ENCODE measurements at places on chromosomes 16 and 17.

- DNase-seq: no peak
These were observed 380.8 kb downstream of the SLC39A11 start for GRCh38 chr17:72711521-72712310.

DNA sequence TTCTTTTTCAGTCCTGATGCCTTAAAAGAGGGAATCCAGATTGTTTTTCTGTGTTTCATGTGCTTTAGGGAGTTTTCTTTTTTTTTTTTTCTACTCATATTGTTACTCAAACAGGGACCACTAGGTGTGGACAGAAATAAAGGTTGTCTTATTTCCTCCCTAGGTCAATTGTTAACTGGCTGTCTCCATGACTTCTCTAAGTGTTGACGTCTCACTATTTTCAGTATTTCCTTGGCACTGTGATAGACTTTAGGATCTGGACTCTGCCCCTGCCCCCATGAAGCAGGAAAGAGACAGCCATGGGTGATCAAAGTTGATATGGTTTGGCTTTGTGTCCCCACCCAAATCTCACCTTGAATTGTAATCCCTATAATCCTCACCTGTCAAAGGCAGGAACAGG, 73.7 kb downstream of the AKAP1 start:
- DNase-seq: no peak

DNA sequence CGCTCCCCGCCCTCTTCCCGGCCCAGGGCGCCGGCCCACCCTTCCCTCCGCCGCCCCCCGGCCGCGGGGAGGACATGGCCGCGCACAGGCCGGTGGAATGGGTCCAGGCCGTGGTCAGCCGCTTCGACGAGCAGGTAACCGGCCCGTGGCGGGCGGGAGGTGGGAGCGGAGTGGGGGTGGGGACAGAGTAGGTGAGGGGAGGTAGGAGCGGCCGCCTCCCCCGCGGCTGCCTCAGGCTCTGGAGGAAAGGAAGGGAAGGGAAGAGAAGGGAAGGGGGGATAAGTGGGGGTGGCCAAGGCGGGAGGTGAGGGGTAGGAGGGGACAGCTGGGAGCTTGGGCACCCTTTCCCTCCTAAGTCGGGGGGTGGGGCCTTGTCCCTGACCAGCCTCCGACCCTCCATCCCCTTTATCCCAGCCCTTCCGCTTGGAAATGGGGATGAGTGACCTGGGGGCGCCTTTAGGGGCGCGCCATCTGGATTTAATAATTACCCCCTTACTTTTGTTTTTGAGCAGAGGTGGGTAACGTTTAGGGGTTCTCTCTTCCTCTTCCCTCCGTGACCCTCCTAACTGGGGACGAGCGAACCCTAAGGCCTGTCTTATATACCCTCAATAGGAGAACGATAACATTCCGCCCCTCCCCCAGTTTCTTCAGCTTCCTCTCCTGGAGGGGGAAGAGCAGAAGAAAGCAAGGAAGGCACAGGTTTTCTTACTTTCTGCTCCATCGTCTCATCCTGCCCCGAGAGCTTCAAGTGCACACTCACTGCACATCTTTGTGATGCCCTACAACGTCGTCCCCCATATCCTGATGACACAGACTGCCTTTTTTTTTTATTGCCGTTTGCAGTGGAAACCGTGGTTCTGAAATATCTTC, 694 bp downstream of the NF1 start:
- peak; percentile 19 for DNase-seq

DNA sequence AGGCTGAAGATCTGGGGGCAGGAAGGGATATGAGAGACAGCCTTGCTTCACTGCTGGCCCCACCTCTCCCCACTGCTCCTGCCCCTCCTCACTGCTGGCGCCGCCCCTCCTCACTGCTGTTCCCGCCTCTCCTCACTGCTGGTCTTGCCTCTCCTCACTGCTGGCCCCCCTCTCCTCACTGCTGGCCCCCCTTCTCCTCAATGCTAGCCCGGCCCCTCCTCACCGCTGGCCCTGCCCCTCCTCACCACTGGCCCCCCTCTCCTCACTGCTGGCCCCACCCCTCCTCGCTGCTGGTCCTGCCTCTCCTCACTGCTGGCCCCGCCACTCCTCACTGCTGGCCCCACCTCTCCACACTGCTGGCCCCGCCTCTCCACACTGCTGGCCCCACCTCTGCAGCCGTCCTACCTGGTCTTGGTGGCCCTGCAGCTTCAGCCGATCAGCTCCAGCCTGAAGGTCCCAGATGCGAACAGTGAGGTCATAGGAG, 9.5 kb upstream of the PAM16 start:
- no peak for DNase-seq

- DNase-seq: no peak
These were observed 34.1 kb upstream of the ANKFN1 start for GRCh38 chr17:56119191-56119590.

- no peak for DNase-seq
These were observed 579.6 kb upstream of the CDH5 start for GRCh38 chr16:65786916-65787315.

- no peak for DNase-seq
These were observed 526.8 kb upstream of the GOT2 start for GRCh38 chr16:59260892-59261291.

DNA sequence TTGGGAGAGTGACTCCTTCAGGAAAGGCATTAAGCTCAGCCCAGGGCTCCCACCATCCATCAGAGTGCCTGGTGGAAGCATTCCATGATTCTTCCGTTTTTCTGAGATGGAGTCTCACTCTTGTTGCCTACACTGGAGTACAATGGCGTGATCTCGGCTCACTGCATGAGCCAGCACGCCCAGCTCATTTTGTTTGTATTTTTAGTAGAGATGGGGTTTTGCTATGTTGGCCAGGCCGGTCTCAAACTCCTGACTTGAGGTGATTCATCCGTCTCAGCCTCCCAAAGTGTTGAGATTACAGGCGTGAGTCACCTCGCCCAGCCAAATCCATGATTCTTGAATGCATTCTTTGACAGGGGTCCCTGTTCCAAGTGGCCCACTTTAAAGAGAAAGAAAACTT, 23.1 kb downstream of the MIS12 start:
- DNase-seq: no peak

DNA sequence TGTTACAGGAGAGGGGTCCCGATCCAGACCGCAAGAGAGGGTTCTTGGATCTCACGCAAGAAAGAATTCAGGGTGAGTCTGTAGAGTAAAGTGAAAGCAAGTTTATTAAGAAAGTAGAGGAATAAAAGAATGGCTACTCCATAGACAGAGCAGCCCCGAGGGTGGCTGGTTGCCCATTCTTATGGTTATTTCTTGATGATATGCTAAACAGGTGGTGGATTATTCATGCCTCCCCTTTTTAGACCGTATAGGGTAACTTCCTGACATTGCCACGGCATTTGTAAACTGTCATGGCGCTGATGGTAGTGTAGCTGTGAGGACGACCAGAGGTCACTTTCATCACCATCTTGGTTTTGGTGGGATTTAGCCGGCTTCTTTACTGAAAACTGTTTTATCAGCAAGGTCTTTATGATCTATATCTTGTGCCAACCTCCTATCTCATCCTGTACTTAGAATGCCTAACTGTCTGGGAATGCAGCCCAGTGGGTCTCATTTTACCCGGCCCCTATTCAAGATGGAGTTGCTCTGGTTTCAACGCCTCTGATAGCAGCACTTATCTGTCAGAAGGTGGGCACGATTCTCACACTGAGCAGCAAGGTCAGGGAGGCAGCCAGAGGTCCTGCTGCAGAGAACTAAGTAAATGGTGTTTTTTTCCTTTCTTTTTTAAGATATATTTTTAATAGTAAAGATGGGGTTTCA, 26.5 kb upstream of the XYLT2 start:
- DNase-seq: no peak

DNA sequence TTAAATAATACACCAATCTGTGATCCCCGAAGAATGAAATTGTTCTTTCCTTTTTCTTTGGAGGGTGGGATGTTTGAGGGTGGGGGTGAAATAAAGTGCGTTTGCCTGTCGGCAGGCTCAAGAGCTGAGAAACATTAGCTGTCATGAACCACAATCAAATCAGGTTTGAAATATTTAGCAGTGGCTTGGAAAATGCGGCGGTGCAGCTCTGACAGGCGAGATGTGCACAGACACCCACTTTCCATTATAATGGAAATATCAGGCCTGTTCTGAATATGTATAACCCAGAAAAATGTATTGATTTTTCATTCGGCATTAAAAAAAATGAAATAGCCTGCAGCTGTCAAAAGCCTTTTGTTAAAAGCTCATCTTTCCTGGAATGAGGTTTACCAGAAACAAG, 212.8 kb downstream of the ZFHX3 start:
- no peak for DNase-seq

GRCh38 chr17:417691-418420, 65.2 kb upstream of the RPH3AL start:
- DNase-seq: no peak

- DNase-seq: no peak
These were observed 5.0 kb downstream of the RPL3L start for GRCh38 chr16:1949507-1949906.

- peak; percentile 71 for DNase-seq
These were observed 12.7 kb upstream of the ALDOA start for GRCh38 chr16:30052671-30053372.

DNA sequence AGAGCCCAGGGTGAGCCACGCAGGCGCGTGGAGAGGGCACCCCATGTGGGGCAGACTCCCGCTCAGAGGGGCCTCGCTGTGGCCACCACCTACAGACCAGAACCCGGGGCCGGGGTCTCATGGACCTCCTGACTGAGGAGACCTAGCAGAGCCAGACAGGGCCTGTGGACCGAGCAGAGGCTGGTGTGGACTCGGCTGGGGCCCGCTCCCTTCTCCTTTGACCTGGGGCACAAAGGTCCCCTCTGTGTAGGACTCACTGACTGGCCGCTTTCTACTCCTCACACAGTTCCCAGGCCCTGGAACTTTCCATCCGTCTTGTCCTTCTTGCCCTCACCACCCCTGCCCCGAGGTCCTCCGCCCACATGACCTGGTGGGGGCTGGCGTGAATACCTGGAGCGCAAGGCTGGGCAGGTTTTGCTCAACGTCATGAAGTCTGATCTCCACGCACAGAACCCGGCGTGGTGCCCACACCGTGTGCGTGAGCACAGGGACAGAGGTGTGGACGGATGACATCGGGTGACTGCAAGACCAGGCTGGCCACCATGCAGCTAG, 44.7 kb upstream of the ACSF3 start:
- DNase-seq: no peak

DNA sequence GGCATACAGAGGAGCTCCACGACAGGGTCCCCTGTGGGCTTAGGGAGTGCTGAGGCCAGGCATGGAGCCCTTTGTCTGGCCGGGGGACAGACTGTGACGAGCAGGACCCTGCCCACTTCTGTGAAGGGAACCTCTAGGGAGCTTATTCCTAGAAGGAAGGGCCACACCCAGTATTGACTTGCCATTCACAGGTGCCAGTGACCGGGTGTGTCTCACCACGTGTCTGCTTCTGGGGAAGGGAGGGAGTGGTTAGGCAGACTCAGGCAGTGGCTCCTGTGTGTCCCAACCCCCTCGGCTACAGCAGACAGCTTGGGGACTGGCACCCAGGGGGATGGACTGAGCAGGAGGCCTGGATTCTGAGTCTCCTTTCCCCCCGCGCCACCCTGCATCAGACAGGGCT, 57.2 kb downstream of the SOCS1 start:
- no peak for DNase-seq

DNA sequence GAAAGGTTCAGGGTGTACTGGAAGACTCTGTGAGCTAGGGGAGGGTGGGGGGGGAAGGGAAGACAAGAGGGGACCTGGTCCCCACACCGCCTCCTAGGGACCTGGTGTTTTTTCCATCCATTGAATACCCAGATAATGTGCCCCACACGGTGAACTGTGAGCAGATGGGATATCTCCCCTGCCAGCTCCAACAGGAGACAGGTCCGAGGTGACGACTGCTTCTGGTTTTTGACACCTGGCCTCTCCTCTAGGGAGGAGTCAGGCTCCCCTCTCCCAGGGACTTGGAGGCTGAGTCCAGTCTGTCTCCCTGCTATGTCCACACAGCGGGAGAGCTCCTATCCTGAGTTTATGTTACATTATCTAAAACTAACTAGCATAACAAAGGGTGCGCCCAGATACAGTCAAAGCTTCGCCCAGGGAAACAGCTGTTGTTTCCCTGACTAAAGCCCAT, 1.8 kb downstream of the MARVELD3 start:
- no peak for DNase-seq

- no peak for DNase-seq
These were observed 145.0 kb upstream of the ASIC2 start for GRCh38 chr17:33438139-33438538.

- no peak for DNase-seq
These were observed 2.7 kb downstream of the ZSCAN10 start for GRCh38 chr16:3096362-3096761.

GRCh38 chr16:27205423-27206065, 2.2 kb downstream of the KDM8 start:
- no peak for DNase-seq

DNA sequence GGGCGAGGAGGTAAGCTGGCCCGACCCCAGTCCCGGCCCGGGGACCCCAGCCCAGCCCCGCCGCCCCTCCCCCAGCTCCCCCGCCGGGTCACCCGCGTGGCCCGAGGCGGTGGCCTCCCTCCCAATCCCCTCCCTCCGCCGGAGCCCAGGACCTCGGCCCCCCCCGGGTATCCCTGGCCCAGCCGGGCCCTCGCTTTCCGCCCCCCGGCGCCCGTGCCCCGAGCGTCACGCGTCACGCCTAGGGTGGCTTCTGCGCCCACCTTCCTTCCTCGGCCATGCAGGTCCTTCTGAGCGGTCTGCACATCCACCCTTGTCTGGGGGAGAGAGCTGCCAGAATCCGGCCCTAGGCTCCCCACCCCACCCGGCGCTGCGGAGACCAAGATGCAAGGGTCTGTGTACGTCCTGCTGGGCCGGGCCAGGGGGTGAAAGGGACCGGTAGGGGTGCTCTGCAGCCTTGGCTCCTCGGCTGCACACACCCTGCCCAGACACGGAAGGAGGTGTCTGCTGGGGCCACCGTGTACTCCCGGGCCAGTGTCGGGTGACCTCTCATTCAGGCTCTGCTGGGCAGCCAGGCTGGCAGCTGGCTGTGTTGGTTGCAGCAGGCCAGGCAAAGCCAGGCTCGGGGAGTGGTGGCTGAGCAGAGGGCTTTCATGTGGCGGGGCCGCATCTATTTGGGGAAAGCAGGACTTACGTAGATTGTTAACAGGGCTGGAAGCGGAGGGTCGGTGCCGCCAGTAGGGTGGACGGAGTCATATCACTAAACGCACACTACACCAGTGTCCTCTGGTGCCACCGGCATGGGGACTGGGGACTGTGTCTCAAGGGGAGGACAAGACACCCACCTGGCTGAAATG, 754 bp downstream of the RAB11FIP4 start:
- no peak for DNase-seq

GRCh38 chr16:25035494-25036405, 20.6 kb upstream of the ARHGAP17 start:
- no peak for DNase-seq

- DNase-seq: no peak
These were observed 21.1 kb downstream of the SMYD4 start for GRCh38 chr17:1808644-1809043.

DNA sequence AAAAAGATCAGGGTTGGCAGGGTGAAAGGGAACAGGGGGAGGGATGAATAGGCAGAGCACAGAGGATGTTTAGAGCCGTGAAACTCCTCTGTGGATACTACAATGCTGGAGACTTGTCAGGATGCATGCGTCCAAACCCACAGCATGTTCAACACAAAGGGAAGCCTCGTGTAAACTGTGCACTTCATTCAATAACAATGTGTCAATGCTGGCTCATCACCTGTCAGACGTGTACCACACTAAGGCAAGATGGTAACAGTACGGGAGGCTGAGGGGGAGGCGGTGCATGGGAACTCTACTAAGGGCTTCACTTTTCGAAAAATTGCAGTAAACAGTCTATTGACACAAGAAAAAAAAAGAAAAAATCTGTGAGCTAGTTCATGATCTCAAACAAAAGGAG, 63.7 kb downstream of the C16orf95 start:
- no peak for DNase-seq

All from activated gamma-delta T cell (primary cell).